ENCODE measurements at places on chromosomes 11 and 22.

DNA sequence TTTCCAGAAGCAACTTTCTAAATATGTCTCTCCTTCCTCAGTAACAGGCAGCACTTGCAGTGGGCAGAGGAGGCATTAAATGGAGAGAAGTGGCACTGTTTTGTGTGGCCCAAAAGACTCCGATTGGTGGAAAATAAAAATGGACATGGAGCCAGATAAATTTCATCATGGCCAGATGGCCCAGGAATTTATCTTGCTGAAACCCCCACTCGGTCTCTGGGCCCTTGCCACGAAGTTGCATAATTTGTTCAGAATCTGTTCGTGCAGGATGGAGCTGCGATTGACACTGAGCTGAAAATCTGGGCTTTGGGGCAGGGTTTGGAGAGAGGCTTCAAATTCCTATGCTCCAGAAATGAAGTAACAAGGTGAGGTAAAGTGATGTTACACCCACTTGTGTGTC, 65.5 kb downstream of the C11orf91 start:
- no peak for DNase-seq

- DNase-seq: no peak
Observed at GRCh38 chr11:45921561-45922424, 663 bp upstream of the LARGE2 start.

GRCh38 chr11:95641495-95641894, 148.1 kb downstream of the FAM76B start:
- DNase-seq: peak; percentile 36

DNA sequence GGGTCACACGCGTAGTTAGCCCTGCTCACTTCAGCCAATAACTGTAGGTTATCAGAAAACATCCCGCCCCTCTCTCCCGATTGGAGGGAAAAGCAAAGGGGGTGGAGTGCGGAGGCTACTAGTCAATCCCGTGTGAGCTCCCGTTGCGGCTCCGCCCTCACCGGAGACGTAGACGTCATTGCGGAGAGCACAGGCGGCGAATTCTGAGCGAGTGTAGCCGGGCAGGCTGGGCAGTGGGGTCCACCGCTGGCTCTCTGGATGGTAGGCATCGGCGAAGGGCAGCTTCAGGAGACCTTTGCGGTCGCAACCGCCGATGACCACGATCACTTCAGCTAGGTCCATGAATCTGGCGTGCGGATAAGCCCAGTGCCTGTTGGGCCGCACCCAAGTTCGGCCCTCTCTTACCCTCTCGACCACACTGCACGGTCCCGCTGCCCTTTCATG, 4.7 kb downstream of the KLHL35 start:
- peak; percentile 83 for DNase-seq

GRCh38 chr11:68338051-68338780, 25.8 kb downstream of the LRP5 start:
- no peak for DNase-seq

DNA sequence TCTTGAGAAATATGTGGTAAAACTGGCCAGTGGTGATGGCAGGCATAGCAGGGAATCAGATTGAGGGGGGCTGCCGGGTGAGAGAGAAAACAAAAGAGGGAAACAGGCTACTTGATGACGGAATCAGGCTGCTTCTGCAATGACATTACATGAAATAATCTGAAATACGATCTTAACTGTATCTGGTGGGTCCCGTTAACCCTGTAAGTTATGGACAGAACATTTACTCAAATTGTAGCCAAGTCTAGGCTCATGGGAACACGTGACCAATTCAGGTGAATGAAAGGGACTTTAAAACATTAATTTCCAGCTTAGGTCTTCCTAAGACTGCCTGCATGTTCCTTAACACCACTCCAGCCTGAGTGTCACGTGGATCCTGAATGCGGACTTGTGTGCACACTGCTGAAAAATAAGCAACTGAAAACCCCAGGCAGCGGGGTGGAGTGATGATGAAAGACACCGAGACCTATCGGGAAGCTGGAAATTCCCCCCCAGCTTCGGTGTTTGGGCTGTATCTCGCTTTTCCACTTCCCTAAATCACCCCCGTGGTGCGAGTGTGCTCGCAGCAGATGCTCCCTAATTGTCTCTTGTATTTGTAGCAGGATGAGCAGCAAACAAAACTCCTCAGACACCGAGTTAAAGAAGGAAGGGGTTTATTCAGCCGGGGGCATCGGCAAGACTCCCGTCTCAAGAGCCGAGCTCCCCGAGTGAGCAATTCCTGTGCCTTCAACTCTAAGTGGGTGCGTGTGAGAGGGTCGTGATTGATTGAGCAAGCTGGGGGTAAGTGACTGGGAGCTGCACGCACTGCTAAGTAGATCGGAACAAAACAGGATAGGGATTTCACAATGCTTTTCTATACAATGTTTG, 145.0 kb upstream of the GRK3 start:
- DNase-seq: no peak

DNA sequence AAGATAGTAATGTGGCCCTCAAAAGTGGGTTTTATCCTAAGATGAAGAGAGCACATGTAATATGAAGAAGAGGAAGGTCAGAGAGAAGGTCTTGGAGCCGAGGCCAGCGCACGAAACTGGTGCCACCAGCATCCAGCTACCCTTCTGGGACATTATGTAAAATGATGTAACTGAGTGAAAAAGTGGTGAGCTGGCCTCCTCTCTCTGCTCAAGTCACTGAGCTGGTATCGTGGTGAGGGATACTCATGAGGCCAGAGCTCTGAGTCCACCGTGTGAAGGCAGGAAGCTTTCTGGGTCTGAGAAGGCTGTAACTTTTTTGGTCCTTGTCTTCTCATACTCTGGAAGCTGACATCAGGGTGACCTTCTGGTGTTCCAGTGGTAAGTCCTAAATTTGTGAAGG, 25.1 kb downstream of the RNF185 start:
- no peak for DNase-seq

GRCh38 chr22:27682437-27682836, 119.1 kb downstream of the MN1 start:
- no peak for DNase-seq

- DNase-seq: no peak
Observed at GRCh38 chr11:73281796-73282660, 9.9 kb downstream of the P2RY6 start.

DNA sequence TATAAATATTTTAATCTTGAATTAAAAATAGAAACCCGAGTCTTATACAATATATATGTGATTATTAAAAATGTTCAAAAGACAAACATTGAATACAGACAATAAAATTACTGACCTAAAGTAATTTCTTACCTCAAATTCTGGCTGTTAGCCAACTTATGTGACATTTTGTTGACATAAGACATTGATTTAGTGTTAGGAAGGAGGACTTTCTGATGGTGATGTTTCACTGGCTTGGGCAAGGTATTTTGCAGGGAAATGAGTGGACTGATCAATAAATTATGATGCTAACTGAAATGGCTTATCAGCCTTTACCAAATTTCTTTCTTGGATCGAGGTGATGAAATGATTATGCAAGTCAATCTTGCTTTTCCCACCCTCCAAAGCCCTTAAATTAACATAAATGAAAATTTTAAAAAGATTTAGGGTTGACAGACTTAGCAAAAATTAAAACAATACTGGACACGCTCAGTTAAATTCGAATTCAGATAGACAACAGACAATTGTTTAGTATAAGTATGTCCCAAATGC, 33.2 kb upstream of the FZD4 start:
- DNase-seq: no peak

- peak; percentile 72 for DNase-seq
Observed at GRCh38 chr22:21972293-21972779, 10.3 kb downstream of the TOP3B start.

DNA sequence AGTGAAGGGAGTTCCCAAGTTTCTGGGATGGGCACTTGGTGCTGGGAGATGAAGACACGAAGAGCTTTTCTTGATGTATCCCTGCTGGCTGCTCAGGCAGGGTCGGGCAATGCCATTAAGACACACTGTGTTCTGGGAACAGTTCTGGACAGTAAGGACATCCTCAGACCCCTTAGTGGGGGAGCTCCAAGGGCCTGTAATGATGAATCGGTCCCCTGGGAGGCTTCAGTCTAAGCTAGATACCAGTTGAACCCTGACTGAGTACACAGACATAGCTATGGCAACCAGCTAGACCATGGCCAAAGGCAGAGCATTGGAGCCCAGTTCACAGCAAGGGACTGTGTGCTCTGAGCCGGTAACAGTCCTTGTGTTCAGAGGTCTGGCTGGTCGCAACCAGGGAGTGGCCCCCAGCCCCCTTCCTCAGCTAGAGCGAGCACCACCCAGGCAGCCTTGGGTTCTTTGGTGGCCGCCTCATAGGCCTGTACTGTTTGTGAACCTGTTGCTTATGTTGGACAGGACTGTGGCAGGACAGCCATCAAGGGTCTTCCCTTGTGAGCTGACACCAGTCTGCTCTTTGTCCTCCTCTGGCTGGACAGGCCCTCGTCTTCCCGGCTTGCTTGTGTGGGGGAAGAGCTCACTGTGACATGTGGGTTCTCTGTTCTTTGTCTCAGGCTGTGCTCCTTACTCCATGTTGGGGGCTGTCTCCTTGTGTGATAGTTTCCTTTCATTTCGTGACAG, 25.0 kb downstream of the MED15 start:
- DNase-seq: no peak

- DNase-seq: no peak
Observed at GRCh38 chr11:100602716-100603115, 84.4 kb upstream of the ARHGAP42 start.

- DNase-seq: peak; percentile 80
Observed at GRCh38 chr11:75536786-75537641, 11.3 kb upstream of the GDPD5 start.

- no peak for DNase-seq
Observed at GRCh38 chr11:20089796-20090653, 70.2 kb downstream of the DBX1 start.

DNA sequence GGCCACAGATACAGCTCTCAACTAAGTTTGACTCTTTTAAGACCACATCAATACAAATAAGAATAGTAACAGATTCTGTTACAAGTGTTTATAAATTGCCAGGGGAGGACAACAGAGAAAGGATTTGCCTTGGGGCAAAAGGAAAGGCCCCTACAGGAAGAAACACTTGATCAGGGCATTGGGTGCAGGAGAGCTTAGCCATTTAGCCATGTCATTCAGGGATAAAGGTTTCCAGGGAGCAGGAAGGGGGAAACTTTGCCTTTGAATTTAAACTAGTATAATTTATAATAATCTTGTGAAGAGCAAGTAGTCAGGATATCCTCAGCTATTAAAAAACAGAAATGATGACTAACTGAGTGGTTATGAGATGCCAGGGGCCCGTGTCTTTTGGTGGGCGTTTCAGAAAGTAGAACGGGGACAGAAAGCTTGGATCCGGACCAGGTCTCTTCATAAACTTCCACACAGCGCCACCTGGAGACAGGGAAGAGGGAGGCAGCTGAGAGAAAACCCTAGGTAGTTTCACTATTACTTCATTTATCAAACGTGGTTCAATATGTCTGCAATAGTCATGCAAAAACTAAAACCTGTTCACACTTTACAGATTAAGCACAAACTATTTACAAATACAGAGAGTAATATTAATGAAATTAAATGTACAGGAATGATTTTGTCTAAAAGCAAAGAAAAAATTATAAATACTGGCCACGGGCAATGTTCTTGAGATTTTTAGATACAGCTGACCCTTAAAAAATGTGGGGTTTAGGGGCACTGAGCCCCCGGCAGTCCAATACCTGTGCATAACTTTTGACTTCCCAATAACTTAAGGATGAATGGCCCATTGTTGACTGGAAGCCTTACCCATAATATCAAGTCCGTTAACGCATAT, 11.0 kb upstream of the SLC5A4 start:
- DNase-seq: peak; percentile 87

DNA sequence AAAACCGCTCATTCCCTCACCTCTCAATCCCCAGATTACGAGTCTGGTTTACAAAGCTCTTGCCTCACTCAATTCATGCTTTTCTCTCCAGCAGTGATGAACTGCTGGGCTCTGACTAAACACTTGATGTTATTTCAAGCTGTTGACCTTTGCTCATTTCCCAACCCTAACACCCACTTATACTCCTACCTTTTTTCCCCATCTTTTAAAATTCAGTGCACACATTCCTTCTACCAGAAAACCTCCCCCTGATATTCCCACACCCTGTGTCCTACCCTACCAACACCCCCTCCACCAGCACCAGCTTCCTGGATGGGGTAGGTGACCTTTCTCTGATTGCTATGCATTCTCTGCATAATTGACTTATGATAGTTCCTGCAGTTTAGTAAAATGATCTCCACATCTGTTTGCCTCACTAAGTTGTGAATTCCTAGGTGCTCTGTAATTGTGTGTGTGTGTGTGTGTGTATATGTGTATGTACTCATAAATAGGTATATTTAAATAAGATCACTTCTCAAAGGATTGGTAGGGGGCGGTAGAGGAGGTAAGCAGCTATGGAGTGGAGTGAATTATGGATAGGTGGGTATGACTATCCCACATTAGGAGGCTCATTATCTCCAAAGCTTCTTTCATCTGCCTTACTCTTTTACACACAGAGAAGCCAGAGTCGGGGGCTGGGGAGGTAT, 842 bp downstream of the HEPACAM start:
- DNase-seq: no peak

- DNase-seq: no peak
Observed at GRCh38 chr11:3735827-3736226, 61.5 kb downstream of the NUP98 start.
